Activated naive CD4-positive, alpha-beta T cell treated with anti-CD3 and anti-CD28 coated beads for 36 hours (primary cell): ENCODE measurements at places on chromosomes 5 and 9. TPM values are rescaled to one million over a fixed set of nuclear protein-coding genes. Genes with fewer than 3 reads are reported as not detected.

Gene TRIP13
- 29.9 TPM for total RNA-seq

Gene ZNF782
- total RNA-seq: 2.8 TPM

Gene FSTL4
- 0.30 TPM for total RNA-seq

Gene MARVELD2
- 0.64 TPM for total RNA-seq

Gene C8G
- not detected for total RNA-seq

DNA sequence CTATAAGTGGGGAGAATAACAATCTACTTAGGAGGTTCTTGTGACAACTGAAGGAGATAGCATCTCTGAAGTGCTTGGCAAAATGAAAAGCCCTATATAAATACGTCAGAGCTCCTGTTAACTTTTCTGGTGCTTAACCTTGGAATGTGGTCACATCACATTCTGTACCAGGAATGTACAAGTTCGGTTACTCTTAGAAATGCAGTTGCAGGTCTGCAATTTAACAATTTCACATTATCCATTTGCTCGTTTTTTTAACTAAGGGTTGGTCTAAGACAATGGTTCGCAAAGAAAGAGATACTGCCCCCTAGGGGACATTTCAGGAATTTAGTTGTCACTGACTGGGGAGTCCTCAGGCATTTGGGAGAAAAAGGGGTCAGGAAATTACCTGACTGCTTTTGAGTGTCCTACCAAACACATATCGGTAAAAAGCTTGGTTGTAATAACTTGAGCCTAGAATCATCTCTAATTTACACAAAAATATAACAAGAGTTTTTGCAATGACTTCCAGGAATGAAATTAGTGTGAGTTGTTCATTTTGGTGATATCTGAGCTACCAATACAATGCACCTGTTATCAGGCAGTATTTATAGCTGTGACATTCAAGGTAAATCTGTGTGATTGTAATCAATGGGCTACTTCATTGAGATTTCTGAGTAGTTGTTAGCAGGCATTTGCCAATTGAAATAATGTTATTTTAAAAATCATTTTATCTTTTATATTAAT lies 5.4 kb upstream of the HBEGF start:
- peaks cover 5% of the 10 kb centered on the region for H3K4me1 ChIP-seq
- peaks cover 9% of the 10 kb centered on the region for H3K27me3 ChIP-seq
- no peak overlapping the region for H3K27ac ChIP-seq
- DNase-seq: peak; percentile 77
- H3K4me3 ChIP-seq: no peak overlapping the region
- H3K36me3 ChIP-seq: no peaks in the 10 kb centered on the region

GRCh38 chr5:29697785-29698414 lies 1495.6 kb upstream of the CDH6 start:
- no peaks in the 10 kb centered on the region for H3K4me1 ChIP-seq
- H3K27ac ChIP-seq: no peak overlapping the region
- H3K27me3 ChIP-seq: no peaks in the 10 kb centered on the region
- DNase-seq: no peak

GRCh38 chr5:127298036-127298429 lies 7.4 kb downstream of the MEGF10 start:
- H3K27me3 ChIP-seq: peaks cover 26% of the 10 kb centered on the region
- no peak overlapping the region for H3K4me3 ChIP-seq
- H3K36me3 ChIP-seq: no peaks in the 10 kb centered on the region
- no peaks in the 10 kb centered on the region for H3K4me1 ChIP-seq
- DNase-seq: no peak
- H3K27ac ChIP-seq: no peak overlapping the region

DNA sequence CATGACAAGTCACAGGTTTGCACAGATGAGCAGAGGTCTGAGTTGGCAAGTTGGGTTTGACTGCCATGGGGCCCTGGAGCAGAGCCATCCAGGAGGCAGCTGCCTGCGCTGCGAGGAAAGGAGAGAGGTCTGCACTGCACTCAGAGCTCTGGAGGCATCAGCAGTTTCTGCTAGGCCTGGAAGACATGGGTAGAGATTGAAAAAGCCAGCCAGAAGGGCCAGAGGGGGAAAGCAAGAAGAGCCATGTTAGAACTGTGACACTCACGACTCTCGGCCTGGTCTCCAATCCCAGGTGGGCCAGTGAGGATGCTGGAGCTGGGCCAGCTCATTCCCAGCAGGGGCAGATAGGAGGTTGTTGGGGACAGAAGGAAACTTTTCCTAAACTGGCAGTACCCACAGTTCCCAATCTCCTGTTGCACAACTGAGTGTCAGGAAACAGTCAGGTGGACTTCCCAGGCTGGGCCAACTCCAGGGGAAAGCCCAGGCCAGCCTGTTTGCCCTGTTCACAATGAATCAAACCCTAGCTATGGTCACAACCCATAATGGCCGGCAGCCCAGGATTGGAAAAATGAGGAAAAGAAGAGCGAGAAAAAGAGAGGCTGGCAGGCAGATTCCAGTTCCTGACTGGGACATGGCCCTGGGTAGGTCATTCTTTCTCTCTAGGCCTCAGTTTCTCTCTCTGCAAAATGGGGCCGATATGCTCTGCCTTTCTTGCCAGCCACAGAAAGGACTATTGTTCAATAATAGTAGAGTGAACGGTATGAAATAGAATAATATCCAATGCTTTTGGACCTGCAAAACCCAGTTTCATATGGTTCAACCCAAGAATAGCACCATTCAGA lies 7.8 kb upstream of the ORM1 start:
- H3K4me3 ChIP-seq: no peak overlapping the region
- peaks cover 3% of the 10 kb centered on the region for H3K4me1 ChIP-seq
- no peak overlapping the region for H3K27ac ChIP-seq
- no peak for DNase-seq
- H3K27me3 ChIP-seq: no peaks in the 10 kb centered on the region

GRCh38 chr5:119386596-119387344 lies 31.0 kb downstream of the TNFAIP8 start:
- peak overlapping the region; percentile 81 for H3K27ac ChIP-seq
- no peak for DNase-seq
- peaks cover 37% of the 10 kb centered on the region for H3K36me3 ChIP-seq
- no peak overlapping the region for H3K4me3 ChIP-seq
- no peaks in the 10 kb centered on the region for H3K27me3 ChIP-seq
- peaks cover 90% of the 10 kb centered on the region for H3K4me1 ChIP-seq

DNA sequence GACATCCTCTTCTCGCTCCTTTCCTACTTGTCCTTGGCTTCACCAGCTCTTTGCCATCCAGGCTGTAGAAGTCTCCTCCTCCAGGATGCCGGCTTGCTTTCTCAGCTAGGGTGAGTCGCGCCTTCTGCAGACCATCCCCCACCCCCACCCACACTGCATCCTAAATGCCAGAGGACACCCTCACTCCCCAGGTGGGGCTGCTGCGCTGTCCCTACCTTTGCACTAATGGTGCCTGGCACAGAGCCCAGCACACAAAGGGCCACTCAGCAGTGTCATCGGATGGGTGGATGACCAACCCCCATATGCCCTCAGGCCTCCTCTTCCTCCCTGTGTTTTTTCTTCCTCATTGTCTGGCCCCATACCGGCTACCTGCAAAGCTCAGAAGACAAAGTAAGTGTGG lies 14.8 kb downstream of the IL9 start:
- no peak for DNase-seq
- no peaks in the 10 kb centered on the region for H3K36me3 ChIP-seq
- H3K4me3 ChIP-seq: no peak overlapping the region
- H3K27me3 ChIP-seq: peaks cover 23% of the 10 kb centered on the region
- no peak overlapping the region for H3K27ac ChIP-seq
- no peaks in the 10 kb centered on the region for H3K4me1 ChIP-seq

DNA sequence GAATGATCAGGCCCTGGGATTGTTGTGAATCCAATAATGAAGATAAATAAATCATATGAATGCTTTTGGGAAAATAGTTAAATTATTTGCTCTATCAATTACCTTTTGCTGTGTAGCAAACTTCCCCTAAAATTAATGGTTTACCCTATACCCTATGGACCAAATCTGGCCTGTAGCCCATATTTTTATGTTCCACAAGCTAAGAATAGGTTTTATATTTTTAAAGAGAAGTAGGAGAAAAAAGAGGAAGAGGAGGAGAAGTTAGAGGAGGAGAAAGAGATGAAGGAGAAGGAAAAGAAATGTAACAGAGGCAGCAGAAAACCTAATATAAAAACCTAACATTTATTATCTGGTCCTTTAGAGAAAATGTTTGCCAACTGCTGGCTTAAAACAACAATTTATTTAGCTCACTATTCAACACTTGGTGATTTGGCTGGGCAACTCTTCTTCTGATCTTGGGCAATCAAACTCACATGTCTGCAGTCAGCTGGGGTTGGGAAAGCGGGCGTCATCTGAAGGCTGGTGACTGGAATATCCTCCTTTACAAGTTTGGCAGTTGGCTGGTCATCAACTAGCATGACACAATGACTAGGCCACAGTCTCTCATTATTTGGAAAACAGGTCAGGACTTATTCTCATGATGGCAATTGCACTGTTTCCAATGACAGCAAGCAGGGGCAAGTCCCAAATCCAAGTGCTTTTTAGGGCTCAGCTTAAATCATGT lies 522.9 kb downstream of the RASEF start:
- H3K27ac ChIP-seq: no peak overlapping the region
- no peaks in the 10 kb centered on the region for H3K36me3 ChIP-seq
- no peaks in the 10 kb centered on the region for H3K27me3 ChIP-seq
- H3K4me3 ChIP-seq: no peak overlapping the region

DNA sequence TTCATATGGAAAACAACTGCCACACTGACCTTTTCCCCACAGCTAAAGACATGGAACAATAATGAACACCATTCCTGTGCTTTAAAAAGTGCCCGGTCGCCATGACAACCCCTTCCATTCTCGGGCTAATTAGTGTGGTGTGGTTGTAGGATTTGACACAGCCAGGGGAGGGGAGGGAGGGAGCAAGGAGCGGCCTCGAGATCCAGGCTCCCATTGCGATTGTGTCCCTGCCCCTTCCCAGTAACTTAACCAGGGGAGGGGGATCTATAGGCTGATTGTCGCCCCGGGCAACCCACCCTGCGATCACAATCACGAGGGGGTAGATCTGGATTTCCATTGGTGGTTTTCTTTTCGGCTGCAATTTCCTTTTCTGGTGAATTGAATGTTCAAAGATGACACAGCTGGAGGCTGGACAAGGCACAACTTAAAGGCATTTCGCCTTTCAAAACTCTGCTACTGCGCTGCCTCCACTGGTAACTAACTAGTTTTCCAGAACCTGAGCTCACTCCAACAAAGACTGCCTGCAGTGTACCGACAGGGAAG lies 96.7 kb upstream of the RETREG1 start:
- no peaks in the 10 kb centered on the region for H3K4me1 ChIP-seq
- no peak overlapping the region for H3K27ac ChIP-seq
- no peaks in the 10 kb centered on the region for H3K36me3 ChIP-seq
- DNase-seq: no peak

DNA sequence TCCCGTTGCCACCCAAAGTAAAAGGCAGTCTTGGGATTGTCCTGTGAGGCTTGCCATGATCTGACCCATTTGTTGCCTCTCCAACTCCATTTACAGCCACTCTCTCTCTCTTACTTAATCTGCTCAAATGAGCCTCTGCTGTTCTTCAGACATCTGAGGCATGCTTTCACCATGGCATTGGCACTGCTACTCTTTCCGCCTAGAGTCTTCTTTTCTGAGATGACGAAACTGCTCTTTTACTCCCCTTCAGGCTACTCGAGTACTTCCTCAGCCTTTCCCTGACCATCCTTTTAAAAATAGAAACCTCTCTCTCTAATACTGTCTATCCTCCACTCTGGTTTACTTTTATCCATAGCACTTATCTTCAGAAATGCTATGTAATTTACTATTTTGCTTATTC lies 9.0 kb downstream of the FOCAD start:
- peaks cover 4% of the 10 kb centered on the region for H3K4me1 ChIP-seq
- no peak for DNase-seq
- no peaks in the 10 kb centered on the region for H3K27me3 ChIP-seq
- H3K36me3 ChIP-seq: no peaks in the 10 kb centered on the region
- no peak overlapping the region for H3K4me3 ChIP-seq

DNA sequence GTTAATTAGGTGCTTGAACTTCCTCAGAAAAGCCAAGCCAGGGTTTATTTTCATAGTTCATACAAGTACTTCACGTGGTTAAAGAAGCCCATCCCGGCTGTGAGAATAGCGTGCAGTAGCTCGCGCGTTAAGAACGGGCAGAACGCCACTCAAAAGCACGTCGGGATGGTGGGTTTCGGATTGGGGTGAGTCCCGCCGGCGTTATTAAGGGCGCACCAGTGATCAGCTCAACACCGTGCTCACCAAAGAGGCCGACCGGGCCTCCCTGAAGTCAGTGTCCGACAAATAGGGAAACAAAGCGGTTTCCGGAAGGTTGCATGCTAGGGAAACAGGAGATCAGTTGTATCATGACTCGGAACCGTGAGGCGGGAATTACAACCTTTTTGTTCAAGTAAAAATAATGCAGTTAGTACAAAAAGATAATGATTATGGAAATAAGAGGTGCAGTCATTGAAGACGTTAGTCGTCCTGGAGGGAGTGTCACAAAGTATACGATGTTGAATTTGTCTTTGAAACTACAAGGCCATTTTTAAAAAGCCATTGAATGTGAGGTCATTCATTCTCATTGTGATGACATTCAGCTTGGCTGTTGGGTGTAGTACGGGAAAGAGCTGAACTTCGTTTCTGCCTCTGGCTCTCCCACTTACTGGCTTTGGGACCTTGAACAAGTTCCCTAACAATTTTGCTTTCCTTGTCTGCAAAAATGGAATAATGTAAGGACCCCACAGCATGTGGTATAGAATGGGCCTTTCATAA lies 992 bp downstream of the SETD9 start:
- H3K27ac ChIP-seq: peak overlapping the region; percentile 94
- no peaks in the 10 kb centered on the region for H3K36me3 ChIP-seq
- DNase-seq: no peak
- peaks cover 19% of the 10 kb centered on the region for H3K4me1 ChIP-seq
- H3K4me3 ChIP-seq: peak overlapping the region; percentile 81

DNA sequence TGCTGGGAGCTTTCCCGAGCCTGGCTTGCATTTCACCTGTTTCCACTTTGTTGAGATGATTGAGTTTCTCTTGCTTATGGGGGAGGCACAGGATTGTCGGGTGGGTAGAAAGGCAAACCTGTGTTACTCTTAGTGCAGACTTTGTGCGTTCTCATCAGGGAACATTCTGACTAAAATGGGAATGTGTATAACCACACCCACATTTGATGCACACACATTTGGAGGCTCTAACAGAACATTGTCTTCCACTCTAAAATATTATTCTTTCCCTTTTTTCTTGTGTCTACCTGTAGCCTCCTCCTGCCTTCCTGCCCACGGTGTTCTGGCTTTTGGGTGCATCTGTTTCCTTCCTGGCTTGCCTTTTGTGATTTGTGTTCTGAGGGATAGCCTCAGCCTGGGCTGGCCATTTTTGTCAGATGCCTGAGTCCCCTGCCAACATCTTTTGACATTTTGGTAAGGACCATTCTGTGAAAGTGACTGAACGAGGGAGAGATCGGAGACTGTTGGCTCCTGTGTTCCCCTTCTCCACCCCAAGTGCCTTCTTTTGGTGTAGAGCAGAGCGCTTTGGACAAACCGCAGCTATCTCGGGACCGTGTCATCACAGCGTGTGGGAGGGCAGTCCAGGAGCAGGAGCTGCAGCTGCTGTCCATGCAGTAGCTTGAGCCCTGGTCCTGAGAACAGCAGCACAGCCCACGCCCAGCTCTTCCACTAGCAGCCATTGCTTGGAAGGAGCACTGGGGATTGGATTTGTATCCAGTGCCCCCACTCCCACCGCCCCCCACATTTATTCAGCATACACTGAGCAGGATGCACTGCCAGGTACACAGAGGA lies 101.4 kb downstream of the ARHGAP26 start:
- peaks cover 10% of the 10 kb centered on the region for H3K4me1 ChIP-seq
- H3K27me3 ChIP-seq: no peaks in the 10 kb centered on the region
- H3K36me3 ChIP-seq: no peaks in the 10 kb centered on the region
- H3K4me3 ChIP-seq: no peak overlapping the region
